ENCODE measurements at places on chromosomes 7 and 10.

DNA sequence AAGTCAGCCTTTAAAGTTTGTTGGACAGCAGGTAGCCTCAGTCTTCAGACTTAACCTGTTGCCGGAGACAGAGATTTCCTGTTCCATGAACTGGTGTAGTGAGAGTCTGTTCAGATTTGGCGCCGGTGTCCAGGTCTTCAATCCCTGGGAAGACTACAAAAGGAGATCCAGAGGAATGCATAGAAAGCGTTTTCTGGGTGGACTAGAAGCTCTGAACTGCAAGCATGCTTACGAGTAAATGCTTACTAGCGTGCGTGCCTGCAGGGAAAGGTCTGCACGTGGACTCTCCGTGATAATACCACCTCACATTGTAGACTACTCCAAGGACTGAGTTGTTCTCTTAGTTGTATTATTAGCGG lies 878 bp downstream of the GLRX3 start:
- no peak for DNase-seq

DNA sequence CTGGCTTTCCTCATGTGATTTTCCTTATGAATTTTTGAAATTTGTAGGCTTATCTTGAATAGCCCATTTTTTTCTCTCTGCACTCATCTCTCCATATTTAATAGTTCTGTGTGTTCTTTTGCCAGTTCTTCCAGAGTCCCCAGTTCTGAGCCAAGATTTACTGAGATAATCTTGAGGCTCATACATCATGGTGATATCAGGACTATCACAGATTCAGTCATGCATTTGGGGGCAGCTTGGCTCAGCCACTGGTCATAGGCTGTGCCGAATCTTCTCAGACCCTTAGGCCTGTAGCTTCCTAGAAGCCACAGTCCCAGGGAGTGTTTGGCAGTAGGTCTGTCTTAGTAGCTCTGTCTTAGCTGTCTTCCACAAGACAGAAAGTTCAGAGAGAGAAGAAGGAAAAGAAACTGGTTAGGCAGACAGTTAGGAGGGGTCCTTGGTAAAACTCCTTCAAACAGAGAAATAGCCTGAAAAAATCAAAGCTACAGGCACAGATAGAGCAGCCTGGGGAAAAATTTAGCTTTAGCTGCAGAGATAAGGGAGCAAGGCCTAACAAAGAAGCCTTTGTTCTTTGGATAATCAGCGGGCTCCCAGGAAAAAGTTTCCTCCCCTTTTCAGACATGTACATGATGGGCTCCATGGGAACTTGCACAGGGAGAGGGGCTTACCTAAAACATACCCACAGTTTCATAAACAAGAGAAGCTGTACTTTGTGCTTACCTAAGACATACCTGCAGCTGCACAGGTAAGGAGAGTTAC lies 29.1 kb downstream of the FAS start:
- DNase-seq = no peak

DNA sequence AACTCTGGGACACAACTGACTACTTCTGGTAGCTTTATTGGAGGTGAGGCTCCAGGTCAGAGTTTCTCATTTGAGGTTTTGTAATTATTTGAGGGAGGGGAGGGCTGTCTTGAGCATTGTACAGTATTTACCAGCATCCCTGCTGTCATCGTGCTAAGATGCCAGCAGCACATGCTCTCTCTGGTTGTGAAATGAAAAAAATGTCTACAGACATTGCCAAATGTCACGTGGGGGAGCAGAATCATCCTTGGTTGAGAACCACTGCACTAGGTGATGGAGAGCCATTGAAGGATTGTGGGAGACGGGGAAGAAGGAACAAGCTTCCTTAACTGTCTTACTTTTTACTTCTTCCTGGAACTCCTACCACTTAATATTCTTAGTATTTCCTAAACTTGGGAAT lies 5.0 kb downstream of the SEPTIN7 start:
- no peak for DNase-seq

- DNase-seq = no peak
Observed at GRCh38 chr10:27723436-27723835, 22.2 kb downstream of the MKX start.

DNA sequence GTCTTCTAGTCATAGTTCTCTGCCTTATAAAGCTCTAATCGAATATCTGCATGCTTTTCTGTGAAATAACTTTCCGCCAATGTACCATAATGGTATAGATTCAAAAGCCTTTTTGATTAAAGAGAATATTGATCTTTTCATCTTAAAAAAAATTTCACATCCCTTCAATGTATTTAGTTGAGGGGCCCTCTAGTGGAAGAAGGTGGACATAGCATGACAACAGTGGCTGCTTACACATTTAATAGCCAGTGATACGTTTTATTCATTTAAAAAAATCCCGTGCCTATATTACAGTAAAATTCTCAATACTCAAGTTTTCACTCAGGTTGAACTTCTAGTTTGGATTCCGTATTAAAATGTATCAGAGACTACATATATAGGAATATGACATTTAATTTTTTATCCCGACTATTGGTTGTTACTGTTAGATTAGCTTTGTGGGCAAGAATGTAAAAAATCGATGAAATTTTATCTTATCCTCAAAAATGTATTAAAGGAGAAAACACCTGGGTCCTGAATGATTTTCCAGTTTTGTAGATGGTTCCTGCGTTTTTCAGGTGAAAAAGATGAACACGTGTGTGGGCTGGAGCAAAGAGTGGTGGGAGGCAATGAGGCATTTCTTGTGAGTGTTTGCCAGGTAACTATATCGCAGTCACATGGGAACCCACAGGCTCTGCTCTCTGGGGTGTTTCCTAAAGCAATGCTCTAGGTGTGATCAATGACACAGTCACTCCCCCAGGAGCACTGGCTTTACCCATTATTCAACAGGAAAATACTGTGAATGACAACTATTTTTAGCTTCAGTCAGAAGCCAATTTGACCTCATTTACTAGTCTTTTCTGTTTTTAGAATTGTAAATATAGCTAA lies 24.1 kb upstream of the PNLIP start:
- DNase-seq = peak; percentile 6

DNA sequence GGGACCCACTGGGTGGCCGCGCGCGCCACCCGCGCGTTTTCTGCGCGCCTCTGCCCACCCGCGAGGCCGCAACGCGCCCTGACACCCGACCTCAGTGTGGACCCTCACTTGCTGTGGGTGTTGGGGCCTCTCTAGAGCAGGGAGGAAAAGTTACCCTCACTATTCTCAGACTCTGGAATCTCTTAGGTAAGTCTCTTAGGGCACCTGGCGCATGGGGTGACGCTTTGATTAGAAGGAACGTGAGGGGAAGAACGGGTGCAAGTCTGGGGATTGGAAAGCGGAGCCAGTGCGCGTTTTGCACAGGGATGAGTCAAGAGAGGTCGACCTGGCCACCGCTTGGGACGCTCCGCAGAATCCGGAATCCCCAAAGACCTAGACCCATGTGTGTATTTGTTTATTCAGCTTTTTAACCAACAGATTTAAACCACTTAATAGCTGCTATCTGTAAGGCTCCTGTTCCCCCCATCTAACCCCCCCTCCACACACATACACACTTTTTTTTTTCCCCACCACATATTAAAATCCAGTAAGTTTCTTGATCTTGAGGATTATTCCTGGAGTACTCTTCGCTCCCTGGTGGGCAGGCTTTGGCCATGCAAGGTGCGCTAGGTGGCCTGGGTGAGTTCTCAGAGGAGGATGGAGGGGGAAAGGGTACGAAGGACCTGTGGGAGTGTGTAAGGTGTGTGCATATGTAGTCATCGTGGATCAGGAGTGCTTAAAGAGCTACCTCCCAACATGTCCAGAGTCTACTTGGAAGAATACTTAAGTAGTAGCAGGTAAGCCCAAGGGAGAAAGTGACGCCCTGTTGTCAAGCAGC lies 169.1 kb upstream of the PPP1R3A start:
- no peak for DNase-seq

GRCh38 chr7:73682745-73683055 lies 553 bp downstream of the DNAJC30 start:
- DNase-seq = no peak

GRCh38 chr7:157577061-157577460 lies 240.3 kb downstream of the DNAJB6 start:
- DNase-seq = peak; percentile 15
